Right lobe of liver (tissue), 6 donors: ENCODE measurements at places on chromosomes 12 and 14. TPM values are rescaled to one million over a fixed set of nuclear protein-coding genes. Genes with fewer than 3 reads are reported as not detected.
A peak's percentile ranks its signal among the peaks of the same experiment; 100 is the strongest.

DNA sequence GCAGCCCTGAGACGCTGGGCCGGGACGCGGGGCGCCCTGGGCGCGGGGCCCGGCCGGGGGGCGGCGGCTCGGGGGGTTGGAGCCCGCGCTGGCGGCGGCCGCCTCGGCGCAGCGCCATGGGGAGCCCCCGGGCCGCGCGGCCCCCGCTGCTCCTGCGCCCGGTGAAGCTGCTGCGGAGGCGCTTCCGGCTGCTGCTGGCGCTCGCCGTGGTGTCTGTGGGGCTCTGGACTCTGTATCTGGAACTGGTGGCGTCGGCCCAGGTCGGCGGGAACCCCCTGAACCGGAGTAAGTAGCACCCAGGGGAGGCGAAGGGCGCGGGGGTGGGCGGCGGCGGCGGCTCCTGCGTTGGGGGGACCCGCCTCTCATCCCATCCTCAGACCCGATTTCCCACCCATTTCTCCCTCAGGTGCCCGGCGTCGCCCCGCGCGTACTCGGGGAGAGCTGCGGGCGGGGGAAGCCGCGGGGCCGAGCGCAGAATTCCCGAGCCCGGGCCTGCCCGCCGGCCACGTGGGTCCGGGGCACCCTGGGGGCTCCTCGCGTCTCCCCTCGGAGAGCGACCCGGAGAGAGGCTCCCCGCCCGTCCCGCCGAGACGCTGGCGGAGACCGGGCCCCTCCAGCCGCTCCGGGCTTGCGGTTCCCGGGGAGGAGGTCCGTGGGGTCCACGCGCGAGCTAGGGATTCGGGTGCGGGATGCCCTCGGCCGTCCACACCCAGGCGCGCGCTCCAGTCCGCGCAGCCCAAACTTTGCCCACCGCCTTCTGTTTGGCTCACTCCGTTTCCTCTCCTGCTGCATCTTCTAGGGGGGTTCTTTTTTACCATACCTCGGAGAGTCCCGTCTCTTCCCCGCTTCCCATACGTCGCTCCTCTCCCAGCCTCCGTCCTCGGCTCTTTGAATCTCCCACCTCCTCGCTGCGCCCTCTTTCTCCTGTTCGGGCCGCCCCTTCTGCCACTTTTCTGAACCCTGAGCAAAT is 807 bp downstream of the B4GALNT3 start:
- peak; percentile 53 for DNase-seq

GRCh38 chr12:77256956-77257355 is 191.6 kb upstream of the E2F7 start:
- DNase-seq, result no peak

GRCh38 chr12:128387811-128388422 is 120.9 kb downstream of the TMEM132C start:
- DNase-seq, result peak; percentile 63

- DNase-seq, result no peak
These were observed 23.5 kb downstream of the IFNG-AS1 start for GRCh38 chr12:68012712-68013111.

DNA sequence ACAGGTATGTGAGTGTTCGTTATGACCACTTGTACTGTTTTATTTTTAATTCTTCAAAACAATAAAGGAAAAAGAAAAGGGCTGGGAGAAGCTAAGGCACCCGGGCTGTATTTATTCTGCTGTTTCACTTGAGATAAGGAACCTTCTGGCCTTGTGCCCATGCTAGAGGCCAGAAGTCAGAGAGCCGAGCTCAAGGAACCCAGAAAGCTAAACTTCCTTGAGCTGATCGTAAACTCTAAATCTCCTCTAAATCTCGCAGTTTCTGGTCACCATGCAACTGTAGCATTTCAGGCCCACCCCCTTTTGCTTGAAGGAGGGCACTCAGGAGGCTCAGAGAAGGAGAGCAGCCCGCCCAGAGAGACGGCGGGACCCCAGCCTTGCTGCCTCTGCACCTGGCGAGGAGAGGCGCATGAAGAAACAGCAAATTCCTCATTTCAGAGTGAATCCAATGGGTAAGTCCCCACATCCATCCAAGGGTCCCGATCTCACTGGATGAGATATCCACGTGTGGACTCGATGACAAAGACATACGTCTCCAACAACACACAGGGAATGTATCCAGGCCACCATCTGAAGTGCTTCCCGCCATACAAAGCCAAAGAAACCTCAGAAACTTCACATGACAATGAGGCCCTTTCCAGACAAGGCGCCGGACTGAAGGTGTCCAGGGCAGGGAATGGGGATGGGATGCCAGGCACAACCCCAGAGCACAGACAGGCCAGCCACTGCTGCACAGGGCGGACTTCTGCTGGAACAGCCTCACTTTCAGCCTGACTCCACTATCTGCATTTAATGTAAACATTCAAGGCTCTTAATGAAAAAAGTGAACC is 14.6 kb downstream of the CCDC88C start:
- no peak for DNase-seq

DNA sequence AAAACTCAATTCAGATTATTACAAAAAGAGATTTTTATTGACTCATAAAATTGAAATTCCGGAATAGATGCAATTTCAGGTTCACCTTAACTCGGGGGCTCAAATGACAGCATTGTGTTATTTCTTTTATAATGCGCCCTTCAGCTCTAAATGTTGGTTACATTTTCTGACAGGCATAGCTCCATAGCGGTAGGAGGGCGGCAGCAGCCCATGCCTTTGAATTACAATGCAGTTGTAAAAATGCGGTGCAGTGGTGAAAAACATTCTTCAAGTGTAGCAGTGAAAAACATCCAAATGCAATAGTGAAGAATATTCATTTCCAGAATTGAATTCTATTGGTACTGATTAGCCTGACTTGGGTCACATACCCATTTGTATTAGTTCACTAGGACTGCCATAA is 215.3 kb upstream of the PKP2 start:
- DNase-seq, result no peak

DNA sequence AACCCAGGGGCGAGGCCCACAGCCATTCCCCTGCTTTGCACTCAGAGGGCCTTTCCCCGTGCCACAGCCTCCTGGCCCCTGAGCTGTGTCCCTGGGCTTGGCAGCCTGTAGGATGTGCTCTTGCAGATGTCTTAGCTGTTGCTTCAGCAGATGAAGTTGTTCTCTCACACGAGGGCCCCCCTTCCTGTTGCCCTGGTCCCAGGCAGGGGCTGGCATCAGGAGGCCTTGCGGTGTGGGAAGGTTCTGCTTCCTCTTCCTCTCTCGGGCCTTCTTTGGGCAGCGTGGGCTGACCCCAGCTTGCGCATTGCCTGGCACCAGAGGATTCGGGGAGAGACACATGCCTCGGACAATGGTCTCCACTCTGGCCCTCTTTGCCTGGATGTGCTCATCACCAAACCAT is 12.7 kb downstream of the PROX2 start:
- DNase-seq, result no peak

GRCh38 chr12:124264089-124264795 is 30.7 kb upstream of the RFLNA start:
- no peak for DNase-seq

- DNase-seq, result no peak
These were observed 29.8 kb downstream of the GPATCH2L start for GRCh38 chr14:76181546-76181945.

DNA sequence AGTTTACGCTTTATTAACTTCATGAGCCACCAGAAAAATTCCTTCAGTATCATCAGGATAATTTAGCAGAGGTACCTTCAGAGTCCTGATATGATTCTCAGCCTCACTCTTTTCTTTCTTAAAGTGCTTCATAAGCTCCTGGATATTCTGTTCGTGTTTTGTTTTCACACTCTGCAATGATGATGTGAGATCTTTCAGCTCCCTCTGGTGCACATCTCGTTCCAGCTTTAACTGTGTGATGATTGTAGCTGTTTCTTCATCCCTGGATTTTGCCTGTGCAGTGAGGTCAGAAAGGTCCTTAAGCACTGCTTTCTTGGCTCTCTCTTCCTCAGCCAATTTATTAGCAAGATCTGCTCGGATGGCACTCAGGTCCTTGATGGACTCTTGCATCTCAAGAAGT is 156.7 kb downstream of the CEP128 start:
- DNase-seq, result no peak

- no peak for DNase-seq
These were observed 263.7 kb upstream of the SEL1L start for GRCh38 chr14:81797315-81797714.

Gene HIF1A
- 30.7 TPM for total RNA-seq

Gene PTGDR
- total RNA-seq, result 0.15 TPM

Gene ZBTB39
- total RNA-seq, result 3.3 TPM

Gene SCYL2
- total RNA-seq, result 28.1 TPM

Gene CSRP2
- total RNA-seq, result 22.1 TPM

Gene TAS2R8
- total RNA-seq, result not detected

Gene MANSC4
- not detected for total RNA-seq

Gene NGB
- not detected for total RNA-seq

Gene TMEM30B
- total RNA-seq, result 10.0 TPM
